ENCODE measurements at places on chromosomes 7 and 10. TPM values are rescaled to one million over a fixed set of nuclear protein-coding genes. Genes with fewer than 3 reads are reported as not detected.
A peak's percentile ranks its signal among the peaks of the same experiment; 100 is the strongest.

DNA sequence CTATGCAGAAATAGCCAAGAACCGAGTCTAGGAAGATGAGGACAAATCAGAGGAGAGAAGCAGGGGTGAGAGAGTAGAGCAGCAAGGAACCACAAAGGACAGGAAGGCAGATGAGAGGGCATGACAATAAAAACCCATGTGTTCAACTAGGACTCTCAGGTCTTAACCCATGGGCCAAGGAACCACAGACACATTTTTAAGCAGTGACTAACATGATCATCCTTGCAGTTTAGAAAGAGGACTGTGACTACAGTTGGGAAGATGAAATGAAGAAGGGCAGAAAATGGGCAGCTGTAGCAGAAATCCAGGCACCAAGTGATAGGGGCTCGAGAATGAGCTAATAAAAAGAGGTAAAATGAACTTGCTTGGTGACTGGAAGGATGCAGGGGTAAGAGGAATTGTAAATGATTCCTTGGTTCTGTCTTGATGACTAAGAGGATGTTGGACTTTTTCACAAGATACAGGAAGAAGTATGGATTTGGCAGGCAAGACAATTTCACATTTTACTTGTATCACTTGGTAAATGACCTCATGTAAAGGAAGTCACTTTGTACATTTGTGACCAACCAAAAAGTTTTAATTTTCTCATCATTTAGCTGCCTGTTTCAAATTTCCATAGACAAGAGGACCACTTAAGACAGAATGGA, 22.8 kb downstream of the SGMS1 start:
- DNase-seq: no peak

DNA sequence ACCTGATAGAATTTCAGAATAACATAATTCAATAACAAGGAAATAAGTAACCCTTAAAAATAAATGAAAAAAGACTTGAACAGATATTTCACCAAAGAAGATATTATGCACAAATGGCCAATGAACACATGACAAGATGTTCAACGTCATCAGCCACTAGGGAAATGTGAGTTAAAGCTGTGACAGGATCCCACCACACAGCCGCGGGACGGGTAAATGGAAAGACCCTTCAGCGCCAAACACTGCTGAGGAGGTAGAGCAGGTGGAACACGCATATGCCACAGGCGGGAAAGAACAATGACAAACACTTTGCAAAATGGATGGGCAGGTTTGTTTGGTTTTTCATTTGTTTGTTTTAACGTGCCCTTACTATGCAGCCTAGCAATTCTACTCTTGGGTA, 86.1 kb upstream of the RNF32 start:
- DNase-seq: no peak

DNA sequence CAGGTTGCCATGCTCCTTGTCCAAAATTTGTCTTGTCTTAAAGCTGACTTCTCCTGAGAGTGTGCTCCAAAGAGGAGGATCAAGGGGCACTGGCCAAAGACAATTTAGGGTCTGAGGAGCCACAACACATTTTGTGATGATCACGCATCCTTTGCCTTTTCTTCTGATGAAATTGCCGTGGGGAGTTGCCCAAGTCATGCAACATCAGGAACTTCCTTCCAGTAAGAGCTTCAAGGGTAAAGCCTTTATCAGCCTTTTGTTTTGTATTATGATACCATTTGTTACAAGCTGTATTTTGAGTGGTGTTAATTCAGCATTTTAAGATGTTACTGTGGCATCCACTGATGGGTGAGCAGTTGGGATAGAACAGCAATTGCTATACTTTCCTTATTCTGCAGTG, 131.2 kb upstream of the MKI67 start:
- DNase-seq: no peak

- DNase-seq: no peak
Observed at GRCh38 chr7:128067983-128068382, 36.7 kb upstream of the LRRC4 start.

- no peak for DNase-seq
Observed at GRCh38 chr7:146772601-146773000, 656.0 kb downstream of the CNTNAP2 start.

DNA sequence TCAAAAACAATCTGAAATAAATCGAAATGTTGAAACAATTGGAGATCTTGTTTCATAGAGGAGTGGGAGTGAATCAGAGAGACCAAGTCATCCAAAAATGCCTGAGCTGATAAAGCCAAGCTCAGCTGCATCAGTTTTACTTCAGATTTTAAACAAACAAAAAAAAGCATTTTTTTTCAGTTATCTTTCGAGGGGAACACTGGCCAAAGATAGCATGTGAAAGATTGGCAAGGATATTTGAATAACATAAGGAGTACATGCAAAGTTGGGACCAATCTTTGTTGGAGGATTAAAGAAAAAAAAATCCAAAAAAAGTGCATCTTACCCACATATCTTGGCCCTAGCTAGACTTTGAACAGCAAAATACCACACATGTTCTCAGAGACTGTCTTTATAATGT, 47.2 kb downstream of the RHOBTB1 start:
- DNase-seq: no peak

- no peak for DNase-seq
Observed at GRCh38 chr7:79880312-79880711, 254.3 kb upstream of the GNAI1 start.

ABCB4 gene
- total RNA-seq: 4.2 TPM

DNA sequence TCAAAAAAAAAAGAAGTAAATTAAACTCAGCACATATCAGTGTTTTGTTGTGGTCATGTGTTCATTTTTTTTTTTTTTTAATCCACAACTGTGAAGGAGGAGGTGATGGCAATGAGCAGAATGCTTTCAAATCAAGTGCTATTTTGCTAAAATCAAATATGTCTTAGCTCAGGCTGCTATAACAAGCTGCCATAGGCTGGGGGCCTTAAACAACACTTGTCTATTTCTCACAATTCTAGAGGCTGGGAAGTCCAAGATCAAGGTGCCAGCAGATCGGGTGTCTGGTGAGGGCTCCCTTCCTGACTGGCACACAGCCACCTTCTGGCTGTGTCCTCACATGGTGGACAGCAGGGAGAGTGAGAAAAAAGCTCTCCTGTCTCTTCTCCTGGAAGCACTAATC, 203.9 kb downstream of the FAM107B start:
- DNase-seq: no peak

DNA sequence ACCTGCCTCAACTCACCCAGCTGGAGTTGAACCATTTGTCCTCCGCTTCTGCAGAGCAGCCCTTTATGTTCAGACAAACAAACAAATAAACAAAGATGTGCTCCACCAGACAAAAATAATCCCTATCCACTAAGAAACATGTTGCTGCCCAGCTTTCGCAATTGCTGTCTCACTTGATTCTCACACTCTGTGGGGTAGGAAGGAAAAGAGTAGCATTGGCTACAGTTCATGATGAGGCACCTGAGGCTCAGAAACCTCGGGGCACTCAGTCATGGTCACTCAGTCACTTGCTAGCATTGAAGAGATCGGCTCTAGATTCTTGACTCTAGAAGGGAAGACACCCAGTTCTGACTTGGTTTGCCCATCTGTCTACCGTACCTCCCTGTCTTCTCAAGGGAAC, 88.0 kb upstream of the ZMIZ1 start:
- DNase-seq: no peak

- DNase-seq: peak; percentile 33
Observed at GRCh38 chr10:101961591-101962498, 94.1 kb downstream of the ARMH3 start.

PON1 gene
- not detected for total RNA-seq

LIPN gene
- not detected for total RNA-seq

- no peak for DNase-seq
Observed at GRCh38 chr10:75428434-75429158, 2.8 kb upstream of the LRMDA start.

- no peak for DNase-seq
Observed at GRCh38 chr10:7622969-7623368, 43.8 kb downstream of the ITIH5 start.

DNA sequence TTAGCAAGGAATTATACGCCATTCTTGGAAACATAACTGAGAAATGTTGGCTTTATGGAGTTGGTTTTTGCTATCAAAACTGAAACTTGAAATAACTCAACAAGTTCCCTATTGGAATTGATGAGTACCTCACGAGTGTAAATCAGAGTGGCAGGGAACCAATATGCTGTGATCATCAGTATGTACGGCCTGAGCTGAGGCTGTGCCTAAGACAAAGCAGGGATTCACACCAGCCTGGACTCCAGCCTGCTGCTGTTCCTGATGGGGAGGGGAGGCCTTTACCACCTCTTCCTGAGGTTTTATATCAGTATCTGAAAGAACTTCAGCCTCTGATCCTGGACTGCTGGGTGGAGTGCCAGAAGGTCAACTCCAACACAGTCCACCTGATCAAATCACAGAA, 52.7 kb downstream of the CRTAC1 start:
- no peak for DNase-seq

DNA sequence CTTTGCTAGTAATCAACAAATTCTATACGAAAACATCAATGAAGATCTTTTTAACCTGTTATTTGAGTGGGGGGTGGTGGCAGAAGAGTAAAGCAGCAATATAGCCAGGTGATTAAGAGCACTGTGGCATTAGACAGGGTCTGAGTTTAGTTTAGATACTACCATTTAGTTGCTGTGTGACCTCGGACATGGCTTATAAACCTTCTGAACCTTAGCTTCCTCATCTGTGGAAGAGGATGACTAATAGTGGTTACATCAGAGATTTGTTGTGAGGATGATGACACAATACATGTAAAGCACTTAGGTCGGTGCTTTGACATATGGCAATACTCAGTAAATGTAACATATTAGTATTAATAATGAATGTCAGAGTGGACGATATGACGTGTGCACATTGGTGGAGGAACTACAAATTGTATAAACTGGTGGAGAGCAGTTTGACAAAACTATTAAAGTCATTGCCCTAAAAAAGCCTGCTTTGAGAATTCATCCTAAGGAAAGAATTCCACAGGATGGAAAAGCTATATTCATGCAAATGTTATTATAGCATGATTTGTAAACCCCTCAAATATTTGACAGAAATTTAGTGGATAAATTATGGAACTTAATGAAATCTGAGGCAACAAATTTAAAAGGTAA, 24.3 kb downstream of the SPAG6 start:
- DNase-seq: no peak

- DNase-seq: no peak
Observed at GRCh38 chr10:37488792-37489657, 363.6 kb downstream of the ANKRD30A start.

DNA sequence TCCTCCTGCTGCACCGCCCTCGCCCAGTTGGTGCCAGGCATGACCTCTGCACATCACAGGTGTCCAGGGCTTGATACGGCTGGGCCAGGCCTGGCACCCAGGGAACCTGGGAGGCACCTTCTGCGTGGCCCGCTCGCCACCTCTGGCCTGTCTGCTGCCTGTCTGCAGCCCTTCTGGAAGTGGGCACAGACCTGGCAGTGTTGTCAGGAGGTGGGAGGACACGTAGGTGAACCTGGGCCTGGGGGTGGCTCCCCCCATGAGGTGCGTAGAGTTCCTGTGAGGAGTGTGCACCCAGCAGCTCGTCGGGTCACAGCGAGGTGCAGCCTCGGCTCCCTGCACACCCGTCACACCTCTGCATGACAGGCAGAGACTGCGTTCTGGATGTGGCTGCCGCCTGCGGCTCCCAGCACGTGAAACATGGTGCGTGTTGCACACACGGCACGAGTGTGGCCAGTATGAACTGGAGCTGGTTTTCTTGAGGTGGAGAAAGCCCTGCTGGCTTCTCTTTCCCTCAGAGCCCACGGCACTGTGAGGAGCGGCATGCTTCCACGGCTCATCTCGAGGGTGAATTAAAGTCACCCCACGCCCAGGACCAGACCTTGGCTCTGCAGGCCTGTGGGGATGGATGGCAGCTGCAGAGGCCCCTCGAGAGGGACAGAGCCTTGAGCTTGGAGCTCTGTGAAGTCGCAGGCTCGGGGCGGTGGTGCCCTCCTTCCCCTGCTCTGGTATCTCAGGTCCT, 24.8 kb downstream of the INPP5A start:
- DNase-seq: no peak

DNA sequence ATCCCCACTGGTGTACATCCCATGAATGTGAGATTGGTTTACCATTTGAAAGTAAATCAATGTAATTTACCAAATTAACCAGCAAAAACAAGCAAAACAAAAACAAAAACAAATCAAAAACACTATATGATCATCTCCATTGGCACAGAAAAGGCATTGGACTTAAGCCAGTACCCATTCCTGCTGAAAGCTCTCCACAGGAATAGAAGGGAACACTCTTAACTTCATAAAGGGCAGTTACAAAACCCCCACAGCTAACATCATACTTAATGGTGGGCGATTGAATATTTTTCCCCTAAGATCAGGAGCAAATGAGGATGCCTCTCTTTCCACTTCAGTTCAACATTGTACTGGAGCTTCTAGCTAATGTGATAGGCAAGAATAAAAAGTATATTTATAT, 34.1 kb downstream of the PRKG1 start:
- DNase-seq: no peak

- no peak for DNase-seq
Observed at GRCh38 chr10:58351616-58352578, 17.1 kb downstream of the UBE2D1 start.

UBE2H gene
- 112 TPM for total RNA-seq

All from left ventricle myocardium inferior (tissue), 1 donor.